Mucosa of gallbladder (tissue), 1 donor: ENCODE measurements at places on chromosomes 3 and 15. TPM values are rescaled to one million over a fixed set of nuclear protein-coding genes. Genes with fewer than 3 reads are reported as not detected.

Gene CSTA
- 3.6 TPM for total RNA-seq

Gene ECE2
- total RNA-seq = 0.14 TPM

Gene P2RY1
- total RNA-seq = 9.1 TPM

Gene ACSBG1
- total RNA-seq = 0.83 TPM

Gene TMEM44
- 20.2 TPM for total RNA-seq

Gene SEMA3G
- total RNA-seq = 11.6 TPM

Gene TRIM59
- total RNA-seq = 5.6 TPM

Gene DIS3L
- total RNA-seq = 29.3 TPM

Gene CADM2
- total RNA-seq = 7.9 TPM

Gene ASB14
- total RNA-seq = not detected

Gene XCR1
- total RNA-seq = 0.66 TPM

Gene MAP1A
- 22.5 TPM for total RNA-seq

Gene CSPG4
- 20.5 TPM for total RNA-seq

Gene KBTBD13
- not detected for total RNA-seq

Gene TMEM212
- not detected for total RNA-seq

Gene MELTF
- 2.8 TPM for total RNA-seq

Gene ETFA
- total RNA-seq = 123 TPM

Gene C3orf80
- total RNA-seq = 0.55 TPM

Gene CRTC3
- total RNA-seq = 52.0 TPM

Gene CPNE4
- total RNA-seq = 0.20 TPM

Gene CILP
- 19.2 TPM for total RNA-seq

Gene NECTIN3
- 27.7 TPM for total RNA-seq

Gene MNS1
- total RNA-seq = 2.2 TPM

Gene SCN11A
- 0.09 TPM for total RNA-seq

Gene SEMA6D
- total RNA-seq = 9.8 TPM

Gene UCN2
- not detected for total RNA-seq

Gene FLNB
- total RNA-seq = 119 TPM

Gene IL5RA
- total RNA-seq = 0.60 TPM
